ENCODE measurements at places on chromosomes 13 and 19.

DNA sequence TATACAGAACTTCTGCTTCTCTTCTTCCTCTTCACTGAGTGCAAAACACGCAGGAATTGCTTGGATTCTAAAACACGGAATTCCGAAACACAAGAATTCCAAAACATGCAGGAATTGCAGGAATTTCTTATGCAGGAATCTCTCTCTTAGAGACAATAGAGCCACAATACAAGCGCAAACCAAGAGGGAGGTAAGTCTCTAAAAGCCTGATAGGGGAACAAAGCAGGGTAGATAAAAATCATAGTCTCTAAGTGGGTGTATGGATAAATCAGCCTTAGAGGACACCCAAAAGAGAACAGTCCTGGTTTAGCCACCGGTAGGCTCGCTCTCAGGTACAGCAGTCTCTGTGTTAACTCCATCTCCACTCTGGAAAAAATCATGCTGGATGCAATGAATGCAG, 112.9 kb downstream of the LHFPL6 start:
- no peak for DNase-seq

- no peak for DNase-seq
These were observed 156.4 kb upstream of the RNF113B start for GRCh38 chr13:98333486-98333885.

DNA sequence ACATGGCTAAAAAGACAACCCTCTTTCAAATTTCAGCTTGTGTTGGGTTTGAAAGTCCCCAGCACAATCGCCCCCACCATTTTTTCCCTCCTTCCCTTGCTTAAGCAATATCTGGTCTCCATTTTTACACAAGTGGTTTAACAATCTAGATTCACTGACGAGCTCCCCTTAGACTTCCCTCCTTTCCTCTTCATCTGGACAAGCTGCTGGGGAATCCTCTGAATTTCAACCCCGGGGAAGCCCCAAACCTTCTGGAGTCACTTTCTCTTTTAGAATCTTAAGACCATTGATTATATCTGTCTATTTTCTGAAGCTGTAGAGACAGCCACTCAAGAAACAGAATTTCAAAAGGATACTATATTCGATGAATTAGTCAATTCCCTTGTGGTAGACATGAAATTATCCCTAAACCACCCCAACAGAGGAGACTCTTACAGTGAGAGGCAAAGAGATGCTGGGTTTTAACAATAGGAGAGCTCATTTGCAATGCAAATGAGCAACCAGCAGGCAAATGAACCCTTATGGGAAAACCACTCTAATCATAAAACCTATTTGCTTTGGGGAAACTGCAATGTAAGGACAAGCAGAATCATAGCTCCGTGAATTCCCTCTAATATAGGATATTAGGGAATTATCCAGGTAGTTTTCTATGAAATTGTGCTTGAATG, 78.9 kb downstream of the TEX26 start:
- no peak for DNase-seq

GRCh38 chr13:111970494-111971141, 96.3 kb upstream of the SOX1 start:
- DNase-seq = no peak

DNA sequence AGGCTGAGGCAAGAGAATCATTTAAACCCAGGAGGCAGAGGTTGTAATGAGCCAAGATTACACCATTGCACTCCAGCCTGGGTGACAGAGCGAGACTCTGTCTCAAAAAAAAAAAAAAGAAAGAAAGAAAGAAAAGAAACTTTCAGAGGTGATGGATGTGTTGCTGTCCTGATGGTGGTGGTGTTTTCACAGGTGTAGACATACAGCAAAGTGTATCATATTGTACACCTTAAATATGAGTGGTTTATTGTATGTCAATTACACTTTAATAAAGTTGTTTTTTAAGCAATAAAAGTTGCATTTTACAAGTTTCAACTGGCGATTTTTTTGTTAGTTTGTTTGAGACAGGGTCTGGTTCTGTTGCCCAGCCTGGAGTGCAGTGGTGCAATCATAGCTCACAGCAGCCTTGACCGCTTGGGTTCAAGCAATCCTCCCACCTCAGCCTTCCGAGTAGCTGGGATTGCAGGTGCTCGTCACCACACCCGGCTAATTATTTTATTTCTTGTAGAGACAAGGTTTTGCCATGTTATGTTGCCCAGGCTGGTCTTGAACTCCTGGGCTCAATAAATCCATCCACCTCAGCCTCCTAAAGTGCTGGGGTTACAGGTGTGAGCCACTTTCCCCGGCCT, 13.5 kb upstream of the INSR start:
- no peak for DNase-seq

- DNase-seq = no peak
These were observed 327.2 kb downstream of the GPC5 start for GRCh38 chr13:91725646-91726045.

DNA sequence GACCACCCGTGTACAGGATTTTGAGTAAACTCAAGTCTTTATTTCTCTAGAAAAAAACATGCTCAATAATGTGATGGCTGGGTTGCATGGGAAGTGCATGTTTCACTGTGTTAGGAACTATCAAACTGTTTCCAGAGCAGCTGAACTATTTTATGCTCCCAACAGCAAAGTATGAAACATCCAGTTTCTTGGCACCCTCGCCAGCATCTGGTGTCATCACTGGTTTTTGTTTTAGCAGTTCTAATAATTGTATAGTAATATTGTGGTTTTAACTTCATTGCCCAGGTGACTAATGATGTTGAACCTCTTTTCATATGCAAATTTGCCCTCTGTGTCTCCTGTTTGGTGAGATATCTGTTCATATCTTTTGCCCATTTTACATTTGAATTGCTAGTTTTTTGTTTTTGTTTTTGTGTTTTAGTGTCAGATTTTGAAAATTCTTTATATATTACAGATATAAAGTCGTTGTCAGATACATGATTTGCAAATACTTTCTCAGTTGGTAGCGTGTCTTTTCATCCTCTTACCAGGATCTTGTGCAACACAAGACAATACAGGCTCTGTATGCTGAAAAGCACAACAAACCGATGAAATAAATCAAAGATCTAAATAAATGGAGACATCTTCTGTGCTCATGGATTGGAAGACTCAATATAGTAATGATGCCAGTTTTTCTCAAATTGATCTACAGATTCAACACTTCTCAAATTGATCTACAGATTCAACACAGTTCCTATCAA, 87.8 kb downstream of the IPO5 start:
- DNase-seq = no peak

DNA sequence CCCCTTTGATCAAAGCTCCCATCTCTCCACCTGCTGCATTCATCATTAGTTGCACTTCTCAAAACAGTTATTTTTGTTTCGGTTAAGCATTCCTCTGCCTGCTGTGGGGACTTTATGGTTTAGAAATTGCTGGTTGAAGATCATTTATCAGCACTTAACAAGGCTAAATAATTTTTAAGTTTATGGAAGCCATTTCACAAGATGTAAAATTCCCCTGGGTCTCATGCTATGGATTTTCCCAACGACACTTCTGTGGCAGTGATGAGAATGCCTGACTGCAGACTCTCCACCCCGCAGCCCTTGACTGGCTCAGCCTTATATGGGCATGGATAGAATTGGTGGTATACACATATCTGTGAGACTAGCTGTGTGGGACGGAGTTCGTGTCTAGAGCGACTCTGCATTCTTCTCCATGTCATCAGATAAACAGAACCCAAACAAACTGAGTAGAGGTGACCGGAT, 52.8 kb downstream of the COL4A2 start:
- no peak for DNase-seq

DNA sequence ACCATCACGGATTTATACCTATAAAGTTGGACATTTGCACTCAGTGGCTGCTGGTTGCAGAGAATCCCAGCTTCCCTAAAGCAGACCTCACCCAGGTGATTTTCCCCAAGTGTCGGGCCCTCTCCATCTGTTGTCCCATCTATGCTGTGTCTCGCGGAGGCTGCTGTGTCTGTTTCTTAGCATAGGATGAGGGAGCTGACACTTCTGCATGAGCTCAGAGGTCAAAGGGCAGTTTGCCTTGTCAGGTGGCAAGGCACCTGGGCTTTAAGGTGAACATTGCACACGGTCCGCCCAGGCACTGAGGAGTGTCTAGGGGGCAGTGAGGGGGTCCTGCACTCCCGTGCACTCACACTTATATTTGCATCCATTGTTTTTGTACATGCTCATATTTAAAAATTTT, 151.6 kb downstream of the ZIC5 start:
- DNase-seq = no peak

GRCh38 chr19:43367822-43368221, 14.3 kb downstream of the CD177 start:
- DNase-seq = no peak

DNA sequence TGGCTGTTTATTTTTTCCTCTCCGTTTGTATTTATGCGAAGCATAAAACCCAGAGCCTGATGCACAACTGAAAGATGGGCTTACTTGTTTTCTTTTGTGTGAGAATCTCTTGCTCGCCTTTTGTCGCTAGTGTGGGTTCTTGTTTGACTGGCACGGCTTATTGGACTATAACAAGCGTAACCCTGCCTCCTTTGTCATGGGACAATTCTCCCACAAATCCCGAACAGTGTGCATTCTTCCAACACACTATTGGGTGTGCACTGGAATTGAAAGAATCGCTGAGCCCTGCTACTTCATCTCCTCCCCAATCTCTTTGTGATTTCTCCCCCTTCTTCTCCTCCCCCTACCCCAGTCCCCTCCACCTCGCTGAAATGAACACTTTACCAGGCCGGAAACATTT, 110.8 kb downstream of the ZIC5 start:
- no peak for DNase-seq

GRCh38 chr13:97139691-97140090, 82.4 kb upstream of the MBNL2 start:
- DNase-seq = no peak

DNA sequence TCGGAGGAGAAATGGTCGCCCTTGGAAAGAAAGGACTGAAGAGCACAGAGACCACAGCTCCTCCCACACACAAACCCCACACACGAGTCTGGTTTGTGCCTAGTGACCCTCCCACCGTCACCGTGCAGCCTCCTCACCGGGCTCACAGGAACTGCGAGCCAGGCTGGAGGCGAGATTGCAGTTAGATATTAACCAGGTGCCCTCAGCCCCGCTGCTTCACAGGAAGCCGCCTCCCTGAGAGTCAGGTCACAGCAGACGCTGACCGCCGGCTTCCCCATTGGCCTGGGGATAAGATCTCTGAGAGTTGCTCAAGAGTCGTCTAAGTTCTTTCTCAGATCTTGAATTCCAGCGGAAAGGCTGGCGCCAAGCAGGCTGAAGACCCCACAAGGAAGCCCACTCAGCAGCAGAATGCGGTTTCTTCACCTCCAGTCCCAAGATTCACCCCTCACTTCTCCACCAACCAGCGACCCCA, 870 bp downstream of the ZNF44 start:
- DNase-seq = peak; percentile 58

GRCh38 chr13:78137404-78138142, 218.9 kb upstream of the EDNRB start:
- DNase-seq = no peak

GRCh38 chr19:40524655-40525054, 52.0 kb upstream of the SHKBP1 start:
- DNase-seq = no peak

Measured in T-helper 2 cell (primary cell).